ENCODE measurements at places on chromosomes 5 and 9.

DNA sequence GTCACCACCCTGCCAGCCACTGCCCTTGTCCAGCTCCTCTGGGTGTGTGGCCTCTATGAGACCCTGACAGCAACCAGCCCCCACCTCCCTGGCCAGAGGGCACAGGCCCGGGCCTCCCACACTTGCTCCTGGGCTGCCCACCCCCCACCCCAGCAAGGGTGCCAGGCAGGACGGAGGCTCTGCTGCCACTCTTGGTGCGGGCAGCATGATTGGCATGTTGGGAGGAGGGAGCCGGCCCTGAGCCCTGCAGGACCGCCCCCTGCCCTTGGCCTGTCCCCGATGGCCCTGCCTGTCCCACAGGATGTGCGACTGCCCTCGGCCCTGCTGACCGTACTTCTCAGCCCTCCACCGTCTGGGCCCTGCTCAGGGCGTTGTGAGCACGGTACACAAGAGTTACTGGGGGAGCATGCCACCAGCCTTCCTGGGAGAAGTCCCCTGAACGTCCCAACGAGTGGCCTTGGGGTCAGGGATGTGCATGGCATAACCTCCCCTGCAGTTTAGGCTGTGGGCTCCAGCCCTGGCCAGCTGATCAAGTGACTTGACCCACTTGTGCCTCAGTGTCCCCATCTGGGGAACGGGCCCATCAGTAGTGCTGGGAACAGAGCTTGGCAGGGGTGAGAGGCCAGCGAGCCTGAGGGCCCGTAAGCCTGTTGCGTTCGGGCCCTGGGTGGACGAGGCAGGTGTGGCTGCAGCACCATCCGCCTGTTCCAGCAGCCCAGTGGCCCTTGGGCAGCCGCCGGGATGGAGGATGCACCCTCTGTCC is 16.0 kb downstream of the GPSM1 start:
- no peak for DNase-seq

DNA sequence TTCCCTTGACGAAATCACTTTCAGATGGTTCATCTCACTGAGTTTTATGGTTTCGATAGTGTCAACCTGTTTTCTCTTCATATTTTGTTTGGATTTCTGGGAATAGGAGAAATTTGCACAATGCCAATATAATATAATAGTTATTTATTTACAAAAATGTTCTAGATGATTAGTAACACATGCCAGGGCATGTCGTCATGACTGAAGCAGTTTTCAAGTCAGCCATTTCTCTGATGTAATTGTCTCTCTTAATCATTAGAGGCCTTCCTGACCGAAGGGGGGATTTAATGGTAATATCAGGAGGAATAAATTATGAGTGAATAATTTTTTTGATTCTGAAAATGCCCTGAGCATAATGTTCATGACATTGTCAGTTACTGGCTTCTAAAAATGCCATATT is 246.5 kb upstream of the ATP10B start:
- DNase-seq: no peak

DNA sequence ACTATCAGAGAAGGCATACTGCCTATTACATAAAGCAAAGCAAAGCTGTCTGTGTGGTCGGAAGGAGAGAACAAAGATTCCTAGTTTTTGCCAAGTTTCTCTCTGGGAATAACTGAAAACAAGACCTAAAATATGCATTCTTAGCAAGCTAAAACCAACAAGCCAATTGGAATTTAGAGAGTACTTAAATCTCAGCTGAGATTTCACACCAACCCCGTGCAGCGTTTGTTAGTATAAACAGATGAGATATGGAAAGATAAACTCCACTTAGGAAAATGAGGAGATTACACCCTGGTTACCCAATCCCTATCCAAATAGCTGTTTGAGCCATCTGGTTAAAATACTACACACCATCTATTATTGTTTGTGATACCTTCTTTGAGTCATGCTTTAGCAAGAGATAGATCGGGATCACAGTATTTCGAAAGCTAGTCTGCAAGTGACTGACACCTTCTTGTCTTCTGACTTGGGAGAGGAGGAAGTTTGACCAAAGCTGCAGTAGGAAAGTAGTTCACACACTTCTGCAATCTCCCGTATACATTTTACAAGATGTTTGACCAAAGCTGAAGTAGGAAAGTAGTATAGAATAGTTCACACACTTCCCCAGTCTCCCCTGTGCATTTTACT is 18.2 kb downstream of the FAF2 start:
- DNase-seq: no peak

GRCh38 chr5:69050214-69050613 is 43.6 kb upstream of the SLC30A5 start:
- DNase-seq: no peak

DNA sequence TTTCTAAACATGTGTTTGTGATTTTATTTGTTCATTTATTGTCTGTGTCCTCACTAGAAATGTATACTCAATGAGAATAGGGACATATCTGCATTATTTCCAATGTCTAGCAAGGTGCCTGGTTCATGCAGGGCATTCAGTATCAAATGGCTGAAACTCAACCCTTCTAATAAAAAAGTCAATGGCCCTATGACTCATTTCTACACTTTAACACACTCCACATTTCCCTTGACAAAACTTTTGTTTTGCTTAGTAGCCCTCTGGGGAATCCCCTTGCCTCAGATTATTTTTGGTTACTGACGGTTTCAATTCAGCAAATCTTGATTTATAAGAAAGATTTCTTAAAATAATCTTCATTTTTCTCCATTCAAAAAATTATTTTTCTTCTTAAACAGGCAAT is 206.0 kb upstream of the DMRTA1 start:
- no peak for DNase-seq

DNA sequence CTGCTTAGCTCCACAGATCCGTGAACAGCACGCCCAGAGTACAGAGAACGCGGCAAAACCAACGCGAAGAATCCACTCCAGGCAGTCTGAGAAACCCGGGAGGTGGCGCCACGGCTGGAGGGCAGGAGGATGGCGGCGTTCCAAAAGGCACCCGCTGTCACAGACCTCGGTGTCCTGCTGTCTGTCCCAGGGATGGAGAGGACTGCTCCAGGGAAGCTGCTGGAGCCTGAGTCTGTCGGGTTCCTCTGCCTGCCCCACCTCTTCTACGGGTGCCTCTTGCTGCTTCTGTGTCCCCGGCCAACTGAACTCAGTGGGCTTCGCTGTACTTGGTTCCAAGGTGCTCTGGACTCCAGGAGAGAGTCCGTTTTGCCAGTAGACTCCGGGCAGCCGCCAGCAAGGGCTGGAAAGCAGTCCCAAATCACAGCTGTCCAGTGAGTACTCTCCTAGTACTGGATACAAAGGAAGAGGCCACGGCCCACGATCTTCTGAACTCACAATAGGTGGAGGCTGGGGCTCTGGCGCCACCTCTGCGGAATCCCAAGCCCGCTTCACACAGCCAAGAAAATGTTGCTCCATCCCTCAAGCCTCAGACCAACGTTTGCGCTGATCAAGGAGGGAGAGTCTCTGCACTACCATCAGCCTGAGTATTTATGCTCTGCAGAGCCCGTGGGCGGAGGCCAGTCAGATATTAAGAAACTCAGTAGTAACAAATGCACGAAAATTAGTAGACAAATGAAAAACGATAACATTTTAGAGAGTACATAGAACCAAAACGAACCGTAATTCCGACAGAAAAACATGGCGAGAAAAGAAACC is 440 bp downstream of the ANXA2R start:
- DNase-seq: peak; percentile 86

DNA sequence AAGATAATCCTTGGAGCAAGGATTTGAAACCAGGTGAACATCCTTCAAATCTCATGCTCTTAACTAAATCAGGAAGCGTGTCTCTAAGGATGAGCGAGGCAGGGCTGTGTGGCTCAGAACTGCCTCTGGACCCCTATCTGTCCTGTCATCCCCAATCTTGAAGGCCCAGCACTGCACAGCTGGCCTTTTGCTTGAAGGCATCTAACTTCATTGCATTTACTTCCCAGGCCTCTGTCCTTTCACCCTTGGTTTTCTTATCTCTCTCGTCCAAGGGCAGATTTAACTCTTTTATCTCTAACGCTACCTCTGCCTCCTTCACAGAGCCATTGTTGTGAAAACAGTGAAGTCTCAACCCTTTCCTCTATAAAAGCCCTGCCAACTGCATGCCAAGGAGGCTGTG is 83.8 kb downstream of the UGCG start:
- no peak for DNase-seq

GRCh38 chr5:150301170-150301505 is 1.6 kb downstream of the ARSI start:
- no peak for DNase-seq

- DNase-seq: no peak
Observed at GRCh38 chr5:110031402-110032140, 341.8 kb downstream of the MAN2A1 start.

GRCh38 chr5:465591-466403 is 22.8 kb downstream of the EXOC3 start:
- no peak for DNase-seq

DNA sequence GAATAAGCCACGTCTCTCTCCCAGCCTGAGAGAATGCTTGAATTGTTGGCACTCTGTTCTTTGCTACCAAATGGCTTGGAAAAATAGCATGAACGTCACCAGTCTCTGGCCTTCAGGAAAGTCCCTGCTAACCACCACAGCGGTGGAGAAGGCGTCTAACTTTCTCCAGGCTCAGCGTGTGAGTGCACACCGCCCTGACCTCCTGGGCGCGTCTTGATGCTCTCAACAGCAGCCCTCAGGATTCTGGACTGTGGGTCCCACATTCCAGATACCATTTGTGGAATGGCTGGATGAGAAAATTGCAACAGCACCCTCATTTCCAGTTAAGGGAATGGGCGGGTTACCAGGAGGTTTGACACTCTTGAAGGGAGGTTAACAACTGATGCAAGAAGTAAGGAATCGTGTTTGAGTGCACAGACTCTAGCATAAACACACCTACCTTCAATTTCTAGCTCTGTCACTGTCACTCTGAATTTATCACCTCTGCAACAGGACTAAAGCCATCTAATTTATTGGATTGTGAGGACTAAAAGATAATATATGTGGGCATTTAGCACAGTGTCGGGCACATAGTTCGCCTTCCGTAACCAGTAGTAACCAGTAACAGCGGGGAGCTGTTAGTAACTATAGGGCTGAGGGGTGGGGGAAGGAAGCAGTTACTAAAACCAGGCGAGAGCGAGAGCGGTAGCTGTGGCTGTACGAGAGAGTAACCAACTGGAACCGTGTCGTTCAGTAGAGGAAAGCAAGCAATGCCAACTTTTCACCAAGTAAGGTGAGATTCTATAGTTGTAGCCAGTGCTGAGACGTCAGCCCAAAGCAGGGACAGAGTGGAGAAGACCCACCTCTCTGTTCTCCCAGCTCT is 807 bp upstream of the PLGRKT start:
- DNase-seq: no peak

DNA sequence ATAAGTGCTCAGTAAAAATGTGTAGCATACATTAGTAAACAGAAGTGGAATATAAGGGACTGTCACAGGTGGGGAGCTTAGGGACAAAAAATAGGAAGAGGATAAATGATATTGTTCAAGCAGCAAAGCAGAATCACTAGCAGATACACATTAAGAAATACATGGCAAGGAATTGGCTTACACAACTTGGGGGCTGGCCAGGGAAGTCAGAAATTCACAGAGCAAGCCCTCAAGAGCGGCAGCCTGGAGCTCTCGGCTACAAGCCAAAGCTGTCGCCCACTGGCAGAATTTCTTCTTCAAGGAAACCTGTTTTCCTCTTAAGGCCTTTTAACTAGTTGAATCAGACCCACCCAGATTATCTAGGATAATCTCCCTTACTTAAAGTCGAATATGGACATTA is 73.0 kb upstream of the SMIM23 start:
- no peak for DNase-seq

GRCh38 chr9:99718631-99719030 is 103.1 kb upstream of the NR4A3 start:
- DNase-seq: no peak

- no peak for DNase-seq
Observed at GRCh38 chr9:115022760-115023434, 92.5 kb upstream of the TNFSF8 start.

GRCh38 chr9:33170464-33171415 is 3.6 kb upstream of the B4GALT1 start:
- peak; percentile 72 for DNase-seq

- no peak for DNase-seq
Observed at GRCh38 chr5:176410486-176411180, 5.7 kb downstream of the CLTB start.

DNA sequence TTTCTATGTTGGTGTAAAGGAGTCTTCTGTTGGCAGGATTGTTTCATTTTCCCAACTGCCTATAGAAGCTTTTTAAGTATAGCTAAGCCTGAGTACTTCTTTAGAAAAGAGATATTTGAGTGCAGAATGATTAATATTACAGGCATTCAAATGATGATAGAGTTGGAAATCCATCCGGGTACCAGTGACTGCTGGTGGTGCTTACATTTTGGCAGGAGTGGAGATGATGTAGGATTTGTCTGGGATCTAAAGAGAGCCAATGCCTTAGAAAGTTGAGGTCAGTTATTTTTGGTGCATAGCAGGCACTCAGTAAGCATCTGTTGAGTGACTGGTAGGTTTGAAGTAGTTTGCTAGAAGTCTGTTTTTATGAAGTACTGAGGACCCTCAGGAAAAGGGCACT is 433.5 kb downstream of the DMAC1 start:
- DNase-seq: no peak

DNA sequence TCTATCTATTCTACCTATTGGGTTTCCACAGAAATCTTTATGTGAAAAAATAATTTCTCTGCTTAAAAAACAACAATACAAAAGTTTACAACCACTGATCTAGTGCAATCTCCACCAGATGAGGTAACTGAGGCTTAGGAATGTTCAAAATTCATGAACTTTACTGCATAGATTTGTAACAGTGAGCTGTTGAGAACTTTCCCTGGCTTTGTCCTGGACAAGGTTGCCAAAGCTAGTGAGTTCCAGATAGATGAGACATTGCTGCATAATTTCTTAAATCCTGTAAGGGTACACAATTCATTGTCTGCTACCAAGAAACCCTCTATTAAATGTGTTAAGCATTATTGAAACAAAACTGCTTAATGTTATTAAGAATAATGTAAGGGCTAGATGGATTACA is 102.7 kb downstream of the OSMR start:
- no peak for DNase-seq

GRCh38 chr5:148309746-148310145 is 2.5 kb upstream of the SPINK7 start:
- DNase-seq: no peak

- no peak for DNase-seq
Observed at GRCh38 chr9:89601856-89602562, 2.8 kb upstream of the GADD45G start.

GRCh38 chr5:119439140-119439631 is 13.1 kb upstream of the HSD17B4 start:
- peak; percentile 45 for DNase-seq

- DNase-seq: no peak
Observed at GRCh38 chr9:93588641-93589609, 12.5 kb downstream of the PHF2 start.

Data from SK-MEL-5 (cell line).